Activated CD8-positive, alpha-beta memory T cell treated with anti-CD3 and anti-CD28 coated beads, Interleukin-2, amount 10 ng/mL, durations not matched to agents 7 days and 5 days (primary cell): ENCODE measurements at places on chromosomes 6 and 20. TPM values are rescaled to one million over a fixed set of nuclear protein-coding genes. Genes with fewer than 3 reads are reported as not detected.

- no peak for DNase-seq
These were observed 16.5 kb upstream of the DSE start for GRCh38 chr6:116354236-116354635.

- no peak for DNase-seq
These were observed 1.9 kb downstream of the CDYL start for GRCh38 chr6:4778086-4778485.

The ECT2L gene
- not detected for total RNA-seq

The EPB41L1 gene
- 0.28 TPM for total RNA-seq

DNA sequence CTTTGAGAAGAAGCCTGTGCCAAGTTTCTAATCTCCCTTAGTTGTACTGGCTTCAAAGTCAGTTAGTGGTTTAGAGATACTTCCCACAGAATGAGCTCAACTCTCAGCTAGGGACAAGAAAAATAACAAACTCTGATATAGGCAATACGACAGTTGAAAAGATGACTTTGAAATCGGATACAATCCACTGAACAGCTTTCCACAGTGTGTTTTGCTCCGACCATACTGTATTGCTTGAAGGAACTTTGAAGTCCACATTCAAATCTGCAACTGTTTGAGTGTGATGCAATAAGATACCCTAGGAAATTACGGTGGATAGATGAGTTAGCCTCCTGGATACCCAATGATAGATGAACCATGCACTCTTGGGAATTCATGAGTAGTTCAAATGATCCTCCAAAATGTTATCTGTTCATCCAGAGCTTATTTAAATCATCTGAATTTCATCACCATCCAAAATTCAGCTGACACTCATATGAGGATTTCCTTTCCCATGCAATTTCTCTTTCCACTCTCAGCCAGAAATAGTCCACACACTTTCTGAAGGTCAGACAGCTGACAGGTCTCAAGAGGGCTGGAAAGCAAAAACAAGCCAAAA lies 443.8 kb downstream of the HAO1 start:
- DNase-seq = no peak

The BPIFB2 gene
- not detected for total RNA-seq

DNA sequence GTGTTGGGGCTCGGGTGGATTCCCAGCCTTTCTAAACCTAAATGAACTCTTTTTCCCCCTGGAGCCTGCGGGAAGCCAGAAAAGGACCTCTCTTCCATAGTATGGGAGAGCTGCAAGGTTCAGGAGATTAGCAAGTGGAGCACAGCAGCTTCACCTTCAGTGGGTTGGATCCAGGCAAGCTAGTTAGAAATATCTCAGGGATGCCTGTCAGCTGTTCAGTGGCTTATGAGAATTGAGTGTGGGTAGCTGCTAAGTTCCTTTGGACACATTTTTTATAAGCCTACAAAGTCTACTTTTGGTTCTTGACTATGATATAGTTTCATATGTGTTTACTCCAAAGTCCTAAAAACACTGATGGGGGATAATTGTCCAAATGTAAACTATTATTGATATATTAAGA lies 642.1 kb downstream of the EPM2A start:
- DNase-seq = no peak

DNA sequence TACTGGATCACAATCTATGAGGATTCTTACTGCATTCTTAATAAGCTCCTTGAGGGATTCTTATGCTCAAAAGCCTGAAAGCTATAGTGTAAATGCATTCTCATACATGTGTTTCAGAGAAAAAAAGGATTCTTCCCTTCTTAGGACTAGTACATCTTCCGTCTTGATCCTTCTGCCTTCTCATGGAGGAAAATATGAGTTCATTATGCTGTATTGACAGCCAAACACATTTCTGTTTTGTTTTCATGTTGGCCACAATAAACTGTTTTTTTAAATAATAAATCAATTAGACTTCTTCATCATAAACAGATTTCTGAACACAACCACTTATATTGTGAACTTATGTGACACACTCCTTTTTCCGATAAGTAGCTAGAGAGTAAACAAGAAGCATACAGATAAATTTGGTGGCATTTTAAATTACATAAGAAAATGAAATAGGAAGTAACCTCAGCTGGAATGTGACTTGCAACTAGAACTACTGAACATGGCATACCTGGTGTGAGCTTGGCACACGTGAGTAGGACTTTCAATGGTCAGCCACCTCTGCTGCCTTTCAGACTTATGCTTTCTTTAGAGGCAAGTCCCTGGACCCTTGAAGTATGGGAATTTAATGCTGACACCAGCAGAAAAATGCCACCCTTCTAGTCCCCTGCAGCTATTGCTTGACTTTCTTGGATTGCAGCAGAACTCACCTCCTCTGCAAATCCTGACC lies 350.4 kb downstream of the BCKDHB start:
- no peak for DNase-seq

DNA sequence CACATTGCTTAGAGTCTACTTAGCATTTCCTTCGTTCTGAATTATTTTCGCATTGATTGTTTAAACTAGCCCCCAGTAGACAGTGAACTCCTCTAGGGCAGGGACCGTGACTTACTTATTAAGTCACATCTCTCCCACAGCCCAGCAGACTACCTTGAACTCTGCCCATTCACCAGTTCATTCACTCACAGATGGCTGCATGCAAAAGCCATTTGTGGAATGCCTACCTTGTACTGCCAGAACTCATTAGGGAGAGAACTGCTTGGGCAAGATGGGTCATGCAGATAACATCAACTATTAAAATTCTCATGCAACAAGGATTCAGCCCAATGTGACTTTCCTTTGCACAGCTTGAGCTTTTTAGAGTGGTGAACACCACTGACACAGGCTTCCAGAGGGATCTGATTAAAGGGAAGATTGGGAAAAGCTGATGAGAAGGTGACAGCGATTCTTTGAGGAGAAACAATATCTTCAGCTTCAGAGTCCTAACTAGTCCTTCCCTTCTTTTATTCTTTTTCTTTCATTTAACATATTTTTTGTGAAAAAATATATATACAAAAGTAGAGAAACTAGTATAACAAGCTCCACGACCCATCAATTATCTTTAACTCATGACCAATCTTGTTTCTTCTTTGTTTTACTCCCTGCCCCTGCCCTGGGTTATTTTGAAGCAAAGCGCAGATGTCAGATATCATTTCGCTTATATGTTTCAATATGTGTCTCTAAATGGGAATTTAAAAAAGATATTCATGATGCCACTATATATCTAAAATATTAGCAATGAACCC lies 273.9 kb downstream of the CDC5L start:
- DNase-seq = no peak

The TNFRSF6B gene
- not detected for total RNA-seq

DNA sequence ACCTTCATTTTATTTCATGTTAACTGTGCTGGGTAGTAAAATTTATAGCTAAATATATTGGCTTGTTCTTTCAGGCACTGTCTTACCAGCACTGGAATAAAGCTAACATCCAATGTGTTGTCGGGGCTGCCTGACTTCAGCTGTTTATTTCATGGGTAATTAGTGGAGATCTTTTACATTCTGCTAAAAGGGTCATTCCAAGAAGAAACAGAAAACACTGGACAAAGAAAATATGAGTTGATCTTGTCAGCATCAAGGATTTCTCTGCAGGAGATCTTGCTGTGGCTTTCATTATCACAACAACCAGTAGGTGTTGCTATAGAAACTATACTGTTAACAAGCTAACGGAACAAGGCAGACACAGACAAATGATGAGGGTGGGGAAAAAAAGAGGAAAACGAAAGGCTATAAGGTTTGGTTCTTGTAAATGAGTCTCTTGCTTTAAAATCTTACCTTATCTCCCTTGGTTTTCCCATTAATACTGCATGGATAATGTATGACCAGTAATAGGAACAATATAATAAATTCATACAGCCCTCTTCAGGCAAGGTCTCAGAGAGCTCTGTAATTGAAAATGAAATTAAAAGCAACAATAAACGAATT lies 206.8 kb downstream of the SIM1 start:
- DNase-seq = no peak

DNA sequence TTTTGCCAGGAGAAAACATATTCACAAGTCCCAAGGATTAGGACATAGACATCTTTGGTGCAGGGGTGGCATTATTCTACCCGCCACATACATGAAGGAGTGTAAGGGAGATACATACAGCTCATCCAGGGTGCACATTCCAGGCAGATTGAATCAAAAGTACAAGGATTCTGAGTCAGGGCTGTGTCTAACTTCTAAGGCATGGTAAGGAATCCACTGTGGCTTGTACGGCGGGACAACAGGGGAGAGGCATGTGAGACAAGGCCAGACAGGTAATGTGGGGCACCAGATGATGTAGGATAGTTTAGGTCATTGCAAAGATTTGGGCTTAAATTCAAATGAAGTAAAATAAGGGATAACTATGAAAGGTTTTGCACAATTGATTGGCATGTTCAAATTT lies 780.9 kb downstream of the C6orf118 start:
- no peak for DNase-seq
